ENCODE measurements at places on chromosomes 12 and 14.

DNA sequence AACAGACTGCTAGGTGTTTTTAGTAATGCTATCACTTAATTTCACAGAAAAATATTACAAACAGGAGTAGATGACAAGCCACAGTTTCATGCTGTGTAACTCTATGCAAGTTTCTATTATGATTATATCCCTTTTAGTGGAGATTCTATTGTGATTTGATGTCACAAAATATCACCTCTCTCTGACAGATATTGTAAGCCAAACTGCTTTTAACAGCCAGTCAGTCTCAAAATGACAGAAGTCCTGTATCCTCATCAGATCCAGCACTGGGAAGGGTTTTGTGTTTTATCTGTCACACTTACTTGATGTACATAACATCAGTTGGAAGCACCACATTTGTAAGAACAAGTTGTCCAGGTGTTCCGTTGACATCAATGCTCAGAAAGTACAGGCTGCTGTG lies 164.8 kb downstream of the DERA start:
- DNase-seq = no peak

DNA sequence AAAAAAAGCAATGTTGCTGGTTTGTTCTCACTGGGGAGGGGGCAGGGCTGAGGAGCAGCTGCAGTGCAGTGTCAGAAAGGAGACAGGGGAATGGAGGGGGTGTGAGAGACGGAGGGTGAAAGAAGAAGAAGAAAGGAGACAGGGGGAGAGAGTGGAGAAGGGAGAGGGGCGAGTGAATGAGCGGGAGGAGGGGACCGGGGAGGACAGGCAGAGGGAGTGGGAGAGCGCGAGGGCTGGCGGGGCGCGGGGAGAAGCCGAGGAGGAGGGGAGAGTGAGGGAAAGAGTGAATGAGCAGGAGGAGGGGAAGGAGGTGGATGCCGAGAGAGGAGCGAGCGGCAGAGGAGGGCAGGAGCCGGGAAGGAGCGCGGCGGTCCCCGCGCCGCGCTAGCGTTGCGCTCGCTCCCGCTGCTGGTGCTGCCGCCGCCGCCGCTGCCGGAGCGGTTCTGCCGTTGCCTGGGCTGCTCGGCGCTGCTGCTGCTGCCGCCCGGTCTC lies at the start of gene NOVA1:
Gene NOVA1, minus strand, starts transcription at position 445 of the 492 bp plus-strand sequence. CDS start 597 bp downstream, outside the sequence.
- no peak for DNase-seq

GRCh38 chr12:27244689-27245488 lies 803 bp downstream of the STK38L start:
- DNase-seq = no peak

DNA sequence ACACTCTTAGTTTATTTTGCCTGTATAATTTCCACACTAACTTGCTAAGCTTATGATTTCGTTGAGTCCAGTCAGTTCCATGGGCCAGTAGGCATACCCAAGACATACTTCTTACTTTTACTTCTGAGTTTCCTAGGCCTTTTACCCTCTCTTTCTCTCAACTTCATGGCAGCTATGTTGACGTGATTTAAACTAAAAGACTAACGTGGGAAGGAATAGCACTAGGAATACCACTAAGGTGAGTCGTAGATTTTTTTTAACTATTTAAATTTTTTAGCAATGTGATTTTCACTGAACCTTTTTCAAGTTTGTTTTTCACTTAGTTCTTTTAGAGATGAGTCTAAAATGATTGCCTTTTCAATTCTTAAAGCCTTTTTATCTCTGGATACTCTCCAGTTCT lies 793.5 kb upstream of the NOVA1 start:
- DNase-seq = no peak

GRCh38 chr14:68135566-68135965 lies 316.0 kb downstream of the RAD51B start:
- DNase-seq = no peak

Measured in NCI-H1436 treated with DMSO at 0.1 percent for 48 hours (cell line).